ENCODE measurements at places on chromosomes 3 and 15. TPM values are rescaled to one million over a fixed set of nuclear protein-coding genes. Genes with fewer than 3 reads are reported as not detected.
A peak's percentile ranks its signal among the peaks of the same experiment; 100 is the strongest.

DNA sequence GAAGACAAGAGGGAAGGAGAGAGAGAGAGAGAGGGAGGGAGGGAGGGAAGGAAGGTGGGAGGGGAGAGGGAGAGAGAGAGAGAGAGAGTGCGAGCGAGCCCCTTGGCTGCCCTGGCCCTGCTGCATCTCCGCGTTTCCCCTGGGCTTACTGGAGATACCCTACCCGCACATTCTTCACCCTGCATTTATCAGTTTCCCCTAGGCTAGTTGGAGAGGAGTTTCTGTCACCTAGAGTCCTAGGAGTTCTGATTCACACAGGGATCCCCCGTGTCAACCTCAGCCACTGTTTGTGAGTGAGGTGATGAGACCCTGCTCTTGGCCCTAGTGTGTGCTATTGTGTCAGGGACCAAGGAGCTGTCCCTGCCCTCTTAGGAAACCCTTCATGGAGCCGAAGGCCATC is 18.7 kb downstream of the BHLHE40 start:
- no peak for DNase-seq

GRCh38 chr3:185852635-185853034 is 27.8 kb upstream of the IGF2BP2 start:
- no peak for DNase-seq

- DNase-seq: no peak
Observed at GRCh38 chr3:105527535-105527934, 160.8 kb downstream of the ALCAM start.

GRCh38 chr3:89058371-89058770 is 49.0 kb upstream of the EPHA3 start:
- no peak for DNase-seq

XCR1 gene
- total RNA-seq: 0.06 TPM

- DNase-seq: no peak
Observed at GRCh38 chr3:18044191-18044590, 301.8 kb upstream of the TBC1D5 start.

DNA sequence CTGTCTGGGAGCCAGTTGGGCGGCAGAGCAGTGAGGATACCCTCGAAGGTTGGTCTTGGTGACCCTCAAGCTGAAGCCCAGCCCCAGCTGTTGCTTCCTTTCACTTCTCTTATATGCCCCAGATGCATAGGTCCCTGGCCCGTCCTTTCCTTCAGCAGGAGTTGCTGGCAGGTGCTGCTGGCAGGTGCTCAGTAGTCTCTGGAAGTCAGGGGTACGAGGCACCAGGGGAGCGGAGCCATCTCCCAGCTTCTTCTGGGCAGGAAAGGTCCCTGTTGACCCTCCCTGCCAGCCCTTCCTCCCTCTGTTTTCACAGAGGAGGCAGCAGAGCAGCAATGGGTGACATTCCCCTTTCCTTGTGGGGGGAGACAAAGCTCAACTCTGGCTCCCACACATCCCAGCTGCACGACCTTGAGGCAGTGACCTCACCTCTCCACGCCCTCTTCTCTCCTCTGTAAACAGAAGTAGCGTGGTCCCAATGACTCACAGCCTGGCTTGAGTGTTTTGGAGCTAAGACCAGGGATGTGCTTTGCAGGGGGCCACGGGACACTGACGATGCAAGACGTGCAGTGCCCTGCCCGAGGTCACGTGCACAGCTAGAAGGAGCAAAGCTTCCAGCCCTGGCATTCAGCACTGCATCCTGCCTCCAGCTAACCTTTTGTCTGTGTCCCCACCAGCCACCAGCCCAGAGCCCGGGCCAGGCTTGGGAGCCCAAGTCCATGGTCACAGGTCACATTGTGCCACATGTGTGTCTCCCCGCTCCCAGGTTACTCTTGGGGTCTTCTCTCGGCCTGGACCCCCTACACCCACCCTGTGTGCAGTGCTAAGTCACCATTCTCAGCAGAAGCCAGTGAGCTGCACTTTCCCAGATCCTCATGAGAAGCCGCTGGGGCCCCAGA is 49.7 kb downstream of the SLC6A6 start:
- DNase-seq: no peak

TM4SF18 gene
- 18.6 TPM for total RNA-seq

- peak; percentile 36 for DNase-seq
Observed at GRCh38 chr3:61560517-61561373, 626 bp upstream of the PTPRG start.

GRCh38 chr3:184230081-184230602 is 757 bp downstream of the VWA5B2 start:
- DNase-seq: no peak

GRCh38 chr3:167798443-167798842 is 62.9 kb downstream of the SERPINI1 start:
- no peak for DNase-seq

GPR87 gene
- not detected for total RNA-seq
